Lung (tissue), 17 donors: ENCODE measurements at places on chromosomes 3 and 15. TPM values are rescaled to one million over a fixed set of nuclear protein-coding genes. Genes with fewer than 3 reads are reported as not detected.

- H3K36me3 ChIP-seq = no peaks in the 10 kb centered on the region
- no peaks in the 10 kb centered on the region for H3K4me1 ChIP-seq
- H3K27me3 ChIP-seq = no peaks in the 10 kb centered on the region
- no peak overlapping the region for H3K4me3 ChIP-seq
- DNase-seq = no peak
- no peak overlapping the region for H3K27ac ChIP-seq
Measured at GRCh38 chr3:107323723-107324122, 53.5 kb upstream of the CCDC54 start.

DNA sequence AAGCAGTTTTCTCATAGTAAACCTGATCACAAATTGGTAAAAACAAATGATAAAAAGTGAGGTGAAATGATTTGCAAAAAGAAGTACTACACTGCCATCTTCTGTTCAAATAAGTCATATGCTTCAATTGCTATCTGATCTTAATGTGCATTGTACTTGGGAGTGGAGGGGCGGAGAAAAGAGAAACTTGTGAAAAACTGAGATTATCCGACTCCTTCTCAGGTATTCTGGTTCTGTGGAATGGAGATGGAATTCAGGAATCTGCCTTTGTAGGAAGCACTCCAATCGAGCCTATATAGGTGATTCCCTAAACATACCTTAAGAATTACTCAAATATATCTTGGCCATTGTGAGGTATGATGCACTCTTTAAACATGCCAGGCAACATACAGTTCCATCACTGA lies 180.6 kb downstream of the CHL1 start:
- H3K27ac ChIP-seq = no peak overlapping the region
- H3K36me3 ChIP-seq = no peaks in the 10 kb centered on the region
- no peaks in the 10 kb centered on the region for H3K4me1 ChIP-seq
- no peaks in the 10 kb centered on the region for H3K27me3 ChIP-seq
- peak; percentile 56 for DNase-seq

- H3K27me3 ChIP-seq = no peaks in the 10 kb centered on the region
- no peaks in the 10 kb centered on the region for H3K36me3 ChIP-seq
- no peak overlapping the region for H3K4me3 ChIP-seq
- H3K4me1 ChIP-seq = no peaks in the 10 kb centered on the region
Measured at GRCh38 chr3:150090877-150091276, 120.2 kb upstream of the PFN2 start.

ACKR4 gene
- total RNA-seq = 2.7 TPM

DNA sequence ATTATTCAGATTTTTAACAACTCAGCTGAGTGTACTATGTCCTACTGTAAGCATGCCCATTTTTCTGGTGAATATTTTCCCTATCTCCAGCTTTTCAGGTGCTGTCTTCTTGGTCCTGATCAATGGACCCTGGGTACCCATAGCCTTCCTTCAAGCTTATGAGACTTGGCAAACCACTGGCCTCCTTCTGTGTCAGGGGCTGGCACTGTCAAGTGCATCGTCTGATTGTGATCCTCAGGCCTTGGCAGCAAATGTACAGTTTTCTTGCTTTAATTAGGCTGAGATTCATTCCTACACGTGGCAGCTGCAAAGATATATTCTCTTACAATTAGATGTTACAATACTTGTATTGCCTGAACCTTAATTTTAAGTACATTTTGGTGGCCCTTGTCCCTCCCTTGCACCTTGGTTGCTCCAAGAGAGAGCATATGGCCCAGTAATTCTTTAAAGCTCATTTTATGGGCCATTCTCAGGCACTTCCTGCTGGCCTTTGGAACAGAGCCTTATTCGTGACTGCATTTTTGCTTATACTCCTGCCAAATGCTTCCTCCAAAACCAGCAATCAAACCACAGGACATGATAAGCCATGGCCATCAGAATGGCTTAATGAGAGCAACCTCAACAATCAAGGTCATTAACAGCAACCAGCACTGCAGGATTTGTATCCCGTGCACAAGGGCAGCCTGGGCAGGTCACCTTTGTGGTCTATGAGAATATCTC lies 179.9 kb downstream of the CNTN6 start:
- H3K4me1 ChIP-seq = no peaks in the 10 kb centered on the region
- no peak overlapping the region for H3K4me3 ChIP-seq
- no peaks in the 10 kb centered on the region for H3K27me3 ChIP-seq
- no peak for DNase-seq
- no peaks in the 10 kb centered on the region for H3K36me3 ChIP-seq

DNA sequence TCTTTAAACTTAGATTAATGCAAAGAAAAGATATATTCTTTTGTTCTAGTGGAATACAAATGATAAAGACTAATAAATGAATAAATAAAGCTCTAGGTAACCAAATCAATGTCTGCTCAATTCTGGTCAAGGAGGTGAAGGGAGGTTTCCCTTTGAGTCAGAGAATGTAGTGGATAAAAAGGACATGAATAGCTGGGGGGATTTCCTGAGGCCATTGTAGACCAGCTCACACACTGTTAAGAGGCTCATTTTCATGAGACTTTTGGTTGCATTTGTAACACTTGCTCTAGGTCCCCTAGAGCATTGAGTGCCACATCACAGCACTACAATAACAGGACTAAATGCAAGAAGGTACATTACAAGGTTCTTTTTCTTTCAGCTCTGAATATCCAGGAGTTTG lies 170.7 kb downstream of the TIGIT start:
- DNase-seq = no peak
- H3K4me3 ChIP-seq = no peak overlapping the region
- H3K27me3 ChIP-seq = no peaks in the 10 kb centered on the region
- no peak overlapping the region for H3K27ac ChIP-seq

- H3K27me3 ChIP-seq = no peaks in the 10 kb centered on the region
- no peaks in the 10 kb centered on the region for H3K36me3 ChIP-seq
- peaks cover 21% of the 10 kb centered on the region for H3K4me1 ChIP-seq
- no peak overlapping the region for H3K27ac ChIP-seq
Measured at GRCh38 chr3:14262212-14262611, 83.6 kb downstream of the LSM3 start.

GOLGA6L10 gene
- 7.0 TPM for total RNA-seq

- no peaks in the 10 kb centered on the region for H3K36me3 ChIP-seq
- no peaks in the 10 kb centered on the region for H3K27me3 ChIP-seq
- no peak for DNase-seq
- H3K27ac ChIP-seq = no peak overlapping the region
Measured at GRCh38 chr15:30046430-30046829, 36.3 kb upstream of the GOLGA8J start.

UROC1 gene
- 0.09 TPM for total RNA-seq

- no peaks in the 10 kb centered on the region for H3K27me3 ChIP-seq
- peak overlapping the region; percentile 81 for H3K27ac ChIP-seq
- H3K4me1 ChIP-seq = peaks cover 21% of the 10 kb centered on the region
- H3K36me3 ChIP-seq = no peaks in the 10 kb centered on the region
Measured at GRCh38 chr15:66628976-66629723, 63.4 kb upstream of the LCTL start.

DNA sequence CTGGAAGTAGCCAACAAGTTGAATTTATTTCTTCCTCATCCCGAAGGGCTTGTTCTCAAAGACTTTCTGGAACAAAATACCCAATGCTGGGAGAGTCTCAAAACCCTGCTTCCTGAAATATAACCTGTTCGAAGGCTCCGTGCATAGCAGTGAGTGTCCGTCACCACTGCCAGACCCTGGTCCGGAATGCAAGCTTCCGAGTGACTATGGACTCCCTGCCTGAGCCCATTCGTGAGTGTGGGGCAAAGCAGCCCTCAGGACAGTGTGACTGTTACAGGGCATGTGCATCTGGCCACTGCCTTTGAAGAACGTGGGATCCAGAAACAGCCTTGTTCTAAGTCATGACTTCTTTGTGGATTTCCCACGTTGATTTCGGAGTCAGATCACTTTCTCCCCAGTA lies 214.5 kb upstream of the IGF1R start:
- no peaks in the 10 kb centered on the region for H3K36me3 ChIP-seq
- H3K4me1 ChIP-seq = no peaks in the 10 kb centered on the region
- no peak for DNase-seq
- H3K4me3 ChIP-seq = no peak overlapping the region
- H3K27me3 ChIP-seq = no peaks in the 10 kb centered on the region
- H3K27ac ChIP-seq = no peak overlapping the region

RFTN1 gene
- 82.5 TPM for total RNA-seq

DNA sequence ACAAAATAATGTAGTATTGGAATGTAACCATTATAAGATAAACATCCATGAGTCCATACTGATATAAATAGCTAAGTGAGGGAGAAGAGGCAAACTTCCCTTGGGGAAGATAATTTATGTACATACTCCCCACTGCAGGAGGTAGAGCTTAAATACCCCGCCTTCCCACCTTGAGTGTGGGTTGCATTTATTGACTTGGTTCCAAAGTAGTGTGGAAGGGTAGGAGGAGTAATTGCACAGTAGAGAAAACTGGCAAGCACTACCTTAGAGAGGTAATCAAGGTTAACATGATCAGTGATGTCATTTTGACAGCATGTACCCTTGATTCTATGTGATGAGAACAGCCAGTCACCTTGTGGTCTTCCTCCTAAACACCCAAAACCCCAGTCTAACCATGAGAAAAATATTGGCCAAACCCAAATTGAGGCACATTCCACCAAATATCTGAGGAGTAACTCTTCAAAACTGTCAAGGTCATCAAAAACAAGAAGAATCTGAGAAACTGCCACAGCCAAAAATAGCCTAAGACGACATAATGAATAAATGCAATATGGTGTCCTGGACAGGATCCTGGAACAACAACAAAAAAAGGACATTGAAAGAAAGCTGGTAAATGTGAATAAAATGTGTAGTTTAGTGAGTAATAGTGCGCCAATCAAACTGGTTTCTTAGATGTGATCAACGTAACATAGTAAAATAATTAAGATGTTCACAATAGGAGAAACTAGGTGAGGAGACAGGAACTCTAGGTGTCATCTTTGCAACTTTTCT lies 774 bp upstream of the CNOT10 start:
- H3K27me3 ChIP-seq = no peaks in the 10 kb centered on the region
- no peak overlapping the region for H3K27ac ChIP-seq
- DNase-seq = peak; percentile 5
- H3K4me3 ChIP-seq = no peak overlapping the region

- H3K4me3 ChIP-seq = no peak overlapping the region
- H3K36me3 ChIP-seq = no peaks in the 10 kb centered on the region
- no peak overlapping the region for H3K27ac ChIP-seq
- no peaks in the 10 kb centered on the region for H3K27me3 ChIP-seq
- no peak for DNase-seq
Measured at GRCh38 chr3:21779909-21780308, 28.9 kb upstream of the ZNF385D start.

DNA sequence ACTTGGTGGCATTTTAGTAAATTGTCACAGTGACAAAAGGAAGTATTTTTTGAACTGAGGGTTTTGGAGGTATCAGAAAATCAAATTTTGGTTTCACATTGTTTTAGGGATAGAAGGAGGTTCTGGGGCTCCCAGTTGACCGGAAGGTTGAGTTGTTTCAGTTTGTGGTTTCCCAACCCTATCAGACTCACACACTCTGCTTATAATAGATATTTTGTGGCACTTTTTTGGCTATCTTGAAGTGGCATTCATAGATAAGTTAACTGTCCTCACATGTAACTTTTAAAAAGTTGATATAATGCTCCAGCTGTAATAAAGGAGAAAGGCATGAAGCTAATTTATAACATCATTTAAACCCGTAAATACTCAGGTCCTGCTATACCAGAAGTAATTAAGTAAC lies 12.8 kb downstream of the ARMC8 start:
- DNase-seq = no peak
- H3K27ac ChIP-seq = no peak overlapping the region
- H3K4me1 ChIP-seq = no peaks in the 10 kb centered on the region
- H3K36me3 ChIP-seq = peaks cover 5% of the 10 kb centered on the region
- no peaks in the 10 kb centered on the region for H3K27me3 ChIP-seq
- H3K4me3 ChIP-seq = no peak overlapping the region

- peaks cover 10% of the 10 kb centered on the region for H3K4me1 ChIP-seq
- DNase-seq = no peak
- H3K4me3 ChIP-seq = no peak overlapping the region
- H3K36me3 ChIP-seq = no peaks in the 10 kb centered on the region
- no peaks in the 10 kb centered on the region for H3K27me3 ChIP-seq
Measured at GRCh38 chr3:53131096-53131495, 861 bp upstream of the RFT1 start.

GNAT1 gene
- total RNA-seq = not detected

GRCh38 chr15:40322531-40323238 lies 807 bp upstream of the INAFM2 start:
- H3K27me3 ChIP-seq = peaks cover 2% of the 10 kb centered on the region
- H3K27ac ChIP-seq = peak overlapping the region; percentile 42
- peaks cover 23% of the 10 kb centered on the region for H3K4me1 ChIP-seq
- H3K4me3 ChIP-seq = no peak overlapping the region
- peak; percentile 33 for DNase-seq

GRCh38 chr3:103963599-103963998 lies 1403.1 kb upstream of the ALCAM start:
- H3K27me3 ChIP-seq = no peaks in the 10 kb centered on the region
- H3K36me3 ChIP-seq = no peaks in the 10 kb centered on the region
- no peaks in the 10 kb centered on the region for H3K4me1 ChIP-seq
- no peak for DNase-seq
- no peak overlapping the region for H3K4me3 ChIP-seq
- H3K27ac ChIP-seq = no peak overlapping the region

CCDC33 gene
- 12.1 TPM for total RNA-seq

MELTF gene
- 10.6 TPM for total RNA-seq

CCDC39 gene
- 5.1 TPM for total RNA-seq

DNA sequence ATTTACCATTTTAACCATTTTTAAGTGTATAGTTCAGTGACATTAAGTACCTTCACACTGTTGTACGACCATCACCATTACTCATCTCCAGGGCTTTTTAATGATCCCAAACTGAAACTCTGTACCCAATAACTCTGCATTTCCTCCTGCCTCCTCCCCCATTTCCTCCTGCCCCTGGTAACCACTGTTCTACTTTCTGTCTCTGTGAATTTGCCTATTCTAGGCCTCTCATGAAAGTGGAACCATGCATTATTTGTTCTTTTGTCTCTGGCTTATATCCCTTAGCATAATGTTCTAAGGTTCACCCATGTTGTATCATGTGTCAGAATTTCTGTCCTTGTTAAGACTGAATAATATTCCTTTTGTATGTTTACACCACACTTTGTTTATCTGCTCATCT lies 154.2 kb downstream of the MECOM start:
- no peak overlapping the region for H3K4me3 ChIP-seq
- no peaks in the 10 kb centered on the region for H3K36me3 ChIP-seq
- no peak for DNase-seq
- H3K27ac ChIP-seq = no peak overlapping the region

GRCh38 chr3:31985831-31986230 lies 4.3 kb downstream of the ZNF860 start:
- no peaks in the 10 kb centered on the region for H3K27me3 ChIP-seq
- no peaks in the 10 kb centered on the region for H3K36me3 ChIP-seq
- no peak for DNase-seq
- H3K4me1 ChIP-seq = no peaks in the 10 kb centered on the region
- H3K27ac ChIP-seq = no peak overlapping the region
- no peak overlapping the region for H3K4me3 ChIP-seq

GRCh38 chr3:195159117-195159813 lies 111.7 kb downstream of the XXYLT1 start:
- H3K27ac ChIP-seq = no peak overlapping the region
- H3K4me1 ChIP-seq = peaks cover 5% of the 10 kb centered on the region
- no peak for DNase-seq
- no peaks in the 10 kb centered on the region for H3K36me3 ChIP-seq
- H3K27me3 ChIP-seq = no peaks in the 10 kb centered on the region

COMMD4 gene
- total RNA-seq = 80.7 TPM
